ENCODE measurements at places on chromosomes 11 and 22. TPM values are rescaled to one million over a fixed set of nuclear protein-coding genes. Genes with fewer than 3 reads are reported as not detected.

Gene MSANTD4
- polyA plus RNA-seq: 24.2 TPM

Gene GAS2L1
- 5.0 TPM for polyA plus RNA-seq

Gene SLC6A5
- polyA plus RNA-seq: not detected

Gene CHEK1
- 1.3 TPM for polyA plus RNA-seq

Gene YAP1
- 32.1 TPM for polyA plus RNA-seq

Gene RAG2
- polyA plus RNA-seq: not detected

Gene OR2D2
- polyA plus RNA-seq: not detected

Gene THRSP
- 0.61 TPM for polyA plus RNA-seq

Gene SUN2
- 93.6 TPM for polyA plus RNA-seq

DNA sequence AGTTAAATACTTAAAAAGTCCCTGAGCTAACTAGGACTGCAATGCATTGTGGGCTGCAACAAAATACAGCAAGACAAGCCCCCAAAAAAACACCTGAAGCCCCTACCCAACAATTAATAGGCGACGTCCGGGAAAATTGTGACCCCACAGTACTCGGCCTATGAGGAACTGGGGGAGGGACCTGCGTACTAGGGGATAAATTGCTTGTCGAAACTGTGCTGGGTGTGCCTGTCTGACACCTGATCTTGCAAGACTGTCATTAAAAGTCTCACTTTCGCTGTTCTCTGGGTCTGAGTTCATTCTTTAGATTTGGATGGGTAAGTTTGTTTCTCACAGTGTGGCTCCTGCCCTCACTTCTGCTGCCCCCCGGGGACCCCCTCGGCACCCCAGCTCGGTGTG, 15.2 kb downstream of the TANGO2 start:
- no peak for DNase-seq

DNA sequence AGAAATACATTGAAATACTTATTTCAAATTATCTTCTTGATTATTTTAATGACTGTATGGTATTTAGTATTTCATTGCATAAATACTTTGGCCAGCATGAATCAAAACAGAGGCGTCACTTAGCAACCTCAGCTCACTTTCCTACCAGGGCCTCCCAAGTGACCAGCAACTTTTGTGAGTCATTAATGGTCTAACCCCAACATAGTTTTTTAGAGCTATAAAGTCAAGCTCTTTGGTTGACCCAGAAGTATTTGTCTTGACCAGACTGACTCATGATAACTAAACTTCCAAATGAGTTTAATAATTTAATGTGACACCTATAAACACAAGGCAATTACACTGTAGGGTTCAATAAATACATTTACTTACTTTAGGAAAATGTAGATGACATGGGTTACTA, 27.9 kb upstream of the RBMXL2 start:
- DNase-seq: no peak

DNA sequence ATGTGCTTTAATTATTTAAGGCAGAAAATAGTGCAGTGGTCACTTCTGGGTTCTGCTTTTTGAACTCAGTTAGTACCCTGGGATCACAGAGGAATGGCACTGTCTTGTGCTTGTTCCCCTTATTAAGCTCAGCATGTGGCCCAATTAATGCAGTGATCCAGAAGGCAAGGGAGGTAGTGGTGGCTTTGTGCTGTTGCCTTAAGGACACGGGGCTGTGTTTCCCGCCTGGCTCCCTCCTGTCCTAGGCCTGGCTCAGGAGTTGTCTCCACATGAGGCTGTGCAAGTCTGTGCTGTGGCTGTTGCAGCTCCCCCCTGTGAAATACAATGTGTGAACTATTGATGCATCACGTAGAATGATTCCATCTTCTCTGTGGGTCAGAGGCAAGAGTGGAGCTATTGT, 49.2 kb upstream of the CABP7 start:
- no peak for DNase-seq

DNA sequence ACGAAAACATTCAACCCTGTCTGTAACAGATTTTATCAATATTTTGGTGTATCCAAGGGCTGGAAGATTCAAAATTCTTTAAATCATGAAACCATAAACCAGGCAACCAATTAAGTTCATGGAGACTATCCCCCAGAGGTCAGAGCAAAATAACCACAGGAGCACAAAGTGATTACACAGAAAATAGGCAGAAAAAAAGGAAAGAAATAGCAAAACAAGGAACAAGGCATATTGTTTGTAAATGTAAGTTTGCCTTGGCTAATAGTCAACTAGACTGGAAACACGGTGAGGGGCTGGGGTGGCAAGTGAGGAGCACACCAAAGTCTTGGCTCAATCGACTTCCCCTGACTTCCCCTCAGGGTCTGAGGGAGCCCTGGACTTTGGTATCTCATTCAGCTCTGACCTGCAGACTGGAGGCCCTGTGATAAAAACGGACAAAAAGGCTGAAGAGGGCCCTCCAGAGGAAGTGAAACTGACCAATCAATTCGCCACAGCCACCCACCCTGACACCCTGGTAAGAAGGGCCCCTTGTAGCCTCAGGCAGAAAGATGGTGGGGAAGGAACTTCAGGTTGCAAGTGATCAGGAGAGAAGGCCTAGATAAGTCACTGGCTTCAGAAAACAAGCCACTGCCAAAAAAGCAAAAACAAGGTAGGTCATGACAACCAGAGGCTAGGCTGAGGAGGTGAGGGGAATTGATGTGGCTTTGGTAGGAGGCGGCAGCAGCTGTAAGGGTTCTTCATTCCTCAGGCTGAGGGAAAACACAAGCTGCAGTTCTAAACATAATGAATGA, 1.8 kb downstream of the SIK3 start:
- no peak for DNase-seq

- no peak for DNase-seq
Measured at GRCh38 chr11:113473983-113474361, 1.2 kb downstream of the DRD2 start.

GRCh38 chr11:111370902-111371578, 8.0 kb downstream of the POU2AF1 start:
- no peak for DNase-seq

All from psoas muscle (tissue), 8 donors.